ENCODE measurements at places on chromosomes 11 and 22.

GRCh38 chr11:8035200-8035855, 45.7 kb upstream of the TUB start:
- DNase-seq, result no peak

DNA sequence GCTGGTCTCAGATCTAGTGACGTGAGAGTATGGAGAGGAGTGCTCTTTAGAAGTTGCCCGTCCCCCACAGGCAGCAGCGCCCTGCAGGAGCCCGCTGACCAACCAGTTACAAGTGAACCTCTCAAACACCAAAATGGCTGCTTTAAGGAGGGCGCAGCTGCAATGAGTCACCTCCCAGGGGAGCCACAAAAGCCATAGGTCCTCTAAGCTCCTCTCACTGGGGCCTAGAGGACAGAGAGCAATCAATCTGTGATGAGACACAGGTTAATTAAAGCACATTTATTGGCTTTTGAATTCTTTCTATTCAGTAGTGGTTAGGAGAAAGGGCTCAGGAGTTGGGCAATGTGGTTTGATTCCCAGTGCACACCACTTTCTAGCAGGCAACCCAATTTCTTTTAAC, 15.5 kb upstream of the RAPSN start:
- DNase-seq, result no peak

- DNase-seq, result no peak
Measured at GRCh38 chr11:95788921-95789505, 569 bp downstream of the FAM76B start.

DNA sequence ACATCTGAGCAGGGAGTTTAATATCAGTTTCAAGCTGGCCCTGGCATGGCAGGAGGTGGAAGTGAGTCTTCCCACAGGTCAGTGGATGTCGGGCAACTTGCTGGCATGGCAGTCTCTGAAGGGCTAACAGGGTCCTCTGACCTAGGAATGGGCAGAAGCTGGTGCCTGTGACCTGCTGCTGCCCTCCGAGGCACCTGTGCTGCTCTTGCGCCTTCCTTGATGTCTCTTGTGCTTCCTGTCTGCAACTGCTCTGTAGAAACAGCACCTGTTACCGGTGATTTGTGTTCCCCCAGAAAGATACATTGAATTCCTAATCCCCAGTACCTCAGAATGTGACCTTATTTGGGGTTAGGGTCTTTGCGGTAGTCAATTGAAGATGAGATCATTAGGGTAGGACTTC, 110.3 kb downstream of the RPS6KA4 start:
- DNase-seq, result no peak

- DNase-seq, result no peak
Measured at GRCh38 chr11:96101146-96101545, 177.2 kb upstream of the MTMR2 start.

DNA sequence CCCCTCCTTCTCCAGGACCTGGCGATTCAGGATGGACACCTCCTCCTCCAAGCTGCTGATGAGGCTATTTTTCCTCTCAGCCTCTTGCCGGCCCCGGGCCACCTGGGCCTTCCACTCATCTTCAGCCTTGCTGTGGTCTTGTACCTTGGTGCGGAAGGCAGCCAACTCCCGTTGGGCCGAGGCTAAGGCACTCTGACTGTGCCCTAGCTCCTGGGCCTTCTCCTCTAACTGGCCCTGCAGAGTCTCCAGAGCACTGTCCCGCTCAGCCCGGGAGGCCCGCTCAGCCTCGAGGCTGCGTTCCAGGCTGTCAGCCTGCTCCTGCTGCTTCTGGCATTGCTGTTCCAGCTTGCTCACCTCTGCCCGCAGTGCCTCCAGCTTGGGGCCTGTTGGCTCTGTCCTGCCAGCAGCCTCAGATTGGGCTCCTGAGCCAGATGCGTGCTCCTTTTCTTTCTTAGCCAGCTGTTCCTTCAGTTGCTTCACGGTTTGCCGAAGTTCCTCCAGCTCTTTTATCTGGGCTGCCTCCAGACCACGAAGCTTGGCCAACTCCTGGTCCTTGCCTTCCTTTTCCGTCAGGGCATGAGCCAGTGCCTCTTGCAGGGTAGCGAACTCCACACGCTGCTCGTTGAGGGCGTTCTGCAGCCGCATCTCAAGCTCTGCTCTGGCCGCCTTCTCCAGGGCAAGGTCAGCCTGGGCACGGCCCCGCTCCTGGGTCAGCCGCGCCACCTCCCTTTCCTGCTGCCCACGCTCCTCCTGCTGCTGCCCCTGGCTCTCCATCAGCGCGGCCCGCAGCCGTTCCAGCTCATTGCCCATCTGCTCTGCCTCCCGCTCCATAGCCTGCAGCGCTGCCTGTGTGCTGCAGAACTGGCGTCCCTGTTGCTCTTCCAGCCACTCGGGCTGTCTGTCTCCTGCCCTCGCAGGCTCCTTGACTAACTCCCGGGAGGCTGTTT, 15.3 kb downstream of the IL18BP start:
- DNase-seq, result no peak

- DNase-seq, result no peak
Measured at GRCh38 chr22:37230673-37231405, 13.2 kb downstream of the RAC2 start.

DNA sequence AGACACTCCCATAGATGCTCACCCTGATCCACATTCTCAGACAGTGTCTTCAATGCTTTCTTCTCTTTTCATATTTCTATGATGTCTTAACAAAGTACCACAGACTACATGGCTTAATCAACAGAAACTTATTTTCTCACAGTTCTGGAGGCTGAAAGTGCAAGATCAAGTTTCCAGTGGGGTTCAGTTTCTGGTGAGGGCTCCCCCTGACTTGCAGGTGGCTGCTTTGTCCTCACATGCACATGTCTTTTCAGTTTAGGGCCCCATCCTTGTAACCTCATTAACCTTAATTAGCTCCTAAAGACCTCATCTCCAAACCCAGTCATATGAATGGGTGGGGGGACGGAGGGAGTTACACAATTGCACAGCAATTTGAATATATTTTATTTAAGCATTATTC, 335.8 kb downstream of the AASDHPPT start:
- no peak for DNase-seq

- DNase-seq, result no peak
Measured at GRCh38 chr22:28237783-28238182, 318.7 kb upstream of the PITPNB start.

- no peak for DNase-seq
Measured at GRCh38 chr11:79189055-79189454, 251.8 kb downstream of the TENM4 start.
